ENCODE measurements at places on chromosomes 16 and 17. TPM values are rescaled to one million over a fixed set of nuclear protein-coding genes. Genes with fewer than 3 reads are reported as not detected.

Gene SLC22A31
- total RNA-seq, result not detected

DNA sequence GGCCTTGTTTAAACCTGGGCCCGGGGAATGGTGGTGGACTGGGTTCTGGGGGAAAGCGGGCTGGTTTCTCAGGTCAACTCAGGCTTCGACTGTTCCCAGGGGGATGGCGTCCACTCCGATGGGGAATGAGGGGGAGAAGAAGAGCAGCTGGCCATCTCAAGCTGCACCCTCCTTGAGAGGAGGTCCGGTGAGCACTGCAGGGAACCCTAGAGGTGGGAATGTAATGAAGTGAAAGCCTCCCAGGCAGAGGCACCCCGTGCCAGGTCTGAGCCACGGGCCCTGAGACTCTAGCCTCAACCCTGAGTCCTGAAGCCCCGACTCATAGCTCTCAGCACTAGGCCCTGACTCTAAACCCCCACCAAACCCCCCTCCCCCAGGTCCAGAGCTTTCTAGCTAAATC lies 1.2 kb upstream of the CDIPT start:
- DNase-seq, result no peak

DNA sequence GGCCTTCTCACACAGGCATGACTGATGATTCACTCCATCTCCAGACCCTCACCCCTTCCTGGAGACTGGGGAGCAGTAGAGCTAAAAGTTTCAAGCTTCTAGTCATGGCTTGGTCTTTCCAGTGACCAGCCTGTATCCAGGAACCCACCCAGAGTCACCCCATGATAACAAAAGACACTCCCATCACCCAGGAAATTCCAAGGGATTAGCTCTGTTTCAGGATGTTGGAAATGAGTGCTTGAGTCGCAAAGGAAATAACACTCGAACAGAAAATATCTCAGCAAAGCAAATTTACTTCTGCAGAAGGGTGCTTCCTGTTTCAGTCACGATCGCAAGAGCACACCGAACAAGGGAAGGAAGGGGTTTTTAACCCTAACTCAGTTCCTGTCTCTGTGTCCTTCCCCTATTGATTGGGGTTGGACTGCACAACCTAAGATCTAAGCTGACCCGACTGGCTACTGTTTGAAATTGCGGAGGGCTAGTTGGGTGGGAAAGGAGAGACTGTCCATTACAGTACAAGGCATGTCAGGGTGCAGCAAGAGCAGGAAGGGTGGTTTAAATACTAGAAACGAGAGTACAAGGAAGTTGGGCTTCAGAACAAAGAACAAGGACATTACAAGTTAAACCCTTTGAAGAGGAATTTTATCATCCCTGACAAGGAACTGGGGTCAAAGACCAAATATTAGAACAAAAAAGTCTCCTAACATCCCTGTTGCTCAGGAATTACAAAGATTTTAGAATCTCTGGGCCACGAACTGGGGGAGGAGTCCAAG lies 224.4 kb upstream of the CACNG5 start:
- DNase-seq, result no peak

DNA sequence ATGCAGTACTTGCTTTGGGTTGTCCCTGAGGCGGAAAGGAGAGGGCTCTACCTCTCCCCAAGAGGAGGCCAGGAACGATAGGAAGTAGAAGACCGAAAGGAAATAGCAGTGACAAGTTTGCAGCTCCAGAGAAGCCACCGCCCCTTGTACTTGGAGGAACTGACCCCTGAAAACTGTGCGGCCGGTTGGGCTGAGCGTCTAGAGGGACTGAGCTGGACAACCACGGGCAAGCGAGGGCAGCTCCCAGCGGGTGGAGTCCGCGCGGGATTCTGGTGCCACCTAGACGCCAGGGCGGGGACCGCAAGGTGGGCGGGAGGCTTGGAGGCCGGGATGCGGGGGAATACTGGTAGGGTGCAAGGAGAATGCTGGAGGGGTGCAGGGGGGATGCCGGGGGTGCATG lies 1.3 kb upstream of the SLC6A4 start:
- DNase-seq, result peak; percentile 30

GRCh38 chr17:80071116-80071841 lies 30.1 kb upstream of the GAA start:
- DNase-seq, result peak; percentile 57

Gene TXNL4B
- total RNA-seq, result 5.2 TPM

DNA sequence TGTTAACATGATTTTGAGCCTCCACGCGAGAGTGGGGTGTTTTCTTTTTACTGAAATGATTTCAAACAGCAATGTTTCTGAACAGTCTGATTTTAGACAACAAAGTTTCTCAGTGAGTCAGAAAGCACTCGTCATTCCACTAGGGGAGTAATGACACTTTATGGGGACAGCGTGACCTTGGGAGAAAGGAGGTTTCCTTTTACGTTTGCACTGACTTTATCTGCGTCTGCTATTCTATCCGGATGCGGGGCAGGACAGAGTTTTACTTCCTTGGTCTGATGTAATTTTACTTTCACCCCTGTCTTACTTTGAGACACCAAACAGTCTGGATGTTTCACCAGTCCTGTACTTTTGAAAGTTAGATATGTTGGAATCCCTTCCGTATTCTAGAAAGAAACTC lies 20.7 kb downstream of the SLC47A1 start:
- peak; percentile 90 for DNase-seq

Gene KCNJ18
- total RNA-seq, result not detected

DNA sequence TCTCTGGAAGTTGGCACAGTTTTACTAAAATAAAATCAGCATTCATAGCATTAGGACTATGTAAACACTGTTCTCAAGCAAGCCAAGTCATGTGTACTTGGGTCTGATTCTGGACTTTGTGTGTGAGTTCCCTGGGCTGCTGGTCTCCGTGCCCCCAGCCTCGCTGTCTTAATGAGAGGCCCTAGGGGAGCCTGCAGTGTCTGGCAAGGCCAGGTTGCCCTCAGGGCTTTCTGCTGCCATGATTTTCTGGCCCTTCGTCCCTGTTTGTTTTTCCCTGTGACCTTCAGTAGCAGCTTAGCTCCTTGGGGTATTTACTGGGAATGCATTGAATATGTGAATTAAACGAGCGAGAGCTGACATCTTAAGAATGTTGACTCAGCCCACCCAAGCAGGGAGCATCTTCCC lies 161.8 kb downstream of the RPTOR start:
- no peak for DNase-seq

- peak; percentile 83 for DNase-seq
Observed at GRCh38 chr16:720447-720989, 428 bp upstream of the ANTKMT start.

DNA sequence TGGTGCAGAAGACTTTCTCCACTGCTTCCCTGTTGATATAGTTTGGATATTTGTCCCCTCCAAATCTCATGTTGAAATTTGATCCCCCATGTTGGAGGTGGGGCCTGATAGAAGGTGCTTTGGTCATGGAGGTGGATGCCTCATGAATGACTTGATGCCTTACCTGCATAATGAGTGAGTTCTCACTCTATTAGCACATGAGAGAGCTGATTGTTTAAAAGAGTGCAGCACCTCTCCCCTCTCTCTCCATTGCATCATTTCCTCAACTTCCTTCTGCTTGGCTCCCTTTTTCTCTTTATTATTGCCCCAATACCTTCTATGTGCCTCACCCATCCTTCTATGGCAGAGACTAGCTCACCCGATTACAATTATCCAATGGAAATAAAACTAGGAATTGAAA lies 90.8 kb upstream of the COX10 start:
- no peak for DNase-seq

DNA sequence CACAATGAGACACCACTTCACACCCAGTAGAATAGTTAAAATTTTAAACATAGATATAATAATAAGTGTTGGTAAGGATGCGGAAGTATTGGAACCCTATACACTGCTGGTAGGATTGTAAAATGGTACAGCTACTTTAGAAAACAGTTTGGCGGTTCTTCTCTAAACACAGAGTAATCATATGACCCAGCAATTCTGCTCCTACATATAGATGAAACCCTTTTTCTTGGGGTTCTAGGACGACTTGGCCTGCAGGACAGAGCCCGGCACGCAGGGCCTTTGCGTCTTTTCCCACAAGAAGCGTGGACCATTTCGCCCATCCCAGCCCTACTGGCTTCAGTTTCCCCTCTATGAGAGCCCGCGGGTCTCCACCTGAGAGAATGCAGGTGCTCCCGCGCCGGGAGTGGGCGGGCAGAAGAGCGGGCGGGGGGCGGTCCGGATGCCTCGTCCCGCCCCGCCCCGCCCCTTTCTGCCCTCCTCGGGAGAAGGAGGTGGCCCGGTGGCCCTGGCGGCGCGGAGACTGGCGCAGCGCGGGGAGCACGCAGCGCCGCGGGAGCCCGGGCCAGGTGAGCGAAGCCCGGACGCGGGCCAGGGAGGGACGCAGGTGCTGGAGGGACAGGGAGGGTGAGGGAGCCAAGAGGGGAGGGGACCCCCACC lies at the start of gene SDR42E2:
Gene SDR42E2, plus strand, starts transcription at position 508 of the 657 bp plus-strand sequence. CDS start 3,077 bp downstream, outside the sequence.
- no peak for DNase-seq

DNA sequence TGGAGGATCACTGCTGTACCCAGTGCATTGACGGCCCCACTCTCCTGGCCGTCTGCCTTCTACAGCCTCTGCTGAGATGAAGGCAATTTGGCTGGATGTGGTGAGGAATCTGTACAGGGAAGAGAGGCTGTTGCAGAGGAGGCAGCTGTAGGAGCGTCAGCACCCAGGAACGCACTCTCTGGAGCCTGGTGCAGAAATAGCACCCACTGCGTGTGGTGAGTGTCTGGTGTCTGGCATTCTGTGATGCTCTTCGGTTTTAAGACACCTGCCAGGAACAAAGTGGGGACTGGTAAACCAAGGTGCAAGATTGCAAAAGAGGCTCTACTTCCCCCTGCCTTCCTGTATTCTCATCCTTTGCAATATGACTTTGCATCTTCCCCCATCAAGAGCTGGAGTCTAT lies 187.5 kb upstream of the SDK2 start:
- DNase-seq, result no peak

Gene CACNG4
- not detected for total RNA-seq

DNA sequence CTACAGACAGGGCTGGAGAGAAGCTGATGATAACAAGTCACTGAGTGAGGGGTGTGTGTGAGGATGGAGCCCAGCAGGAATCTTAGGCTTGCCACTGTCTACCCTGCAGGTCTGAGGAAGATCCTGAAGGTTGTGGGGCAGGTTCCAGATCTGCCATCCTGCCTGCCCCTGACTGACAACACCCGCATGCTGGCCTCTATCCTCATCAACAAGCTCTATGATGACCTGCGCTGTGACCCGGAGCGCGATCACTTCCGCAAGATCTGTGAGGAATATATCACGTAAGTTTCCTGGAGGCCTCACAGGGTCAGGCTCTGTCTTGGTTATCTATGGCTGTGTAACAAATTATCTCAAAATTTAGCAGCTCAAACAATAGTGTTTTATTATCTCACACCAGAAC lies 16.3 kb downstream of the UNC45B start:
- DNase-seq, result no peak

DNA sequence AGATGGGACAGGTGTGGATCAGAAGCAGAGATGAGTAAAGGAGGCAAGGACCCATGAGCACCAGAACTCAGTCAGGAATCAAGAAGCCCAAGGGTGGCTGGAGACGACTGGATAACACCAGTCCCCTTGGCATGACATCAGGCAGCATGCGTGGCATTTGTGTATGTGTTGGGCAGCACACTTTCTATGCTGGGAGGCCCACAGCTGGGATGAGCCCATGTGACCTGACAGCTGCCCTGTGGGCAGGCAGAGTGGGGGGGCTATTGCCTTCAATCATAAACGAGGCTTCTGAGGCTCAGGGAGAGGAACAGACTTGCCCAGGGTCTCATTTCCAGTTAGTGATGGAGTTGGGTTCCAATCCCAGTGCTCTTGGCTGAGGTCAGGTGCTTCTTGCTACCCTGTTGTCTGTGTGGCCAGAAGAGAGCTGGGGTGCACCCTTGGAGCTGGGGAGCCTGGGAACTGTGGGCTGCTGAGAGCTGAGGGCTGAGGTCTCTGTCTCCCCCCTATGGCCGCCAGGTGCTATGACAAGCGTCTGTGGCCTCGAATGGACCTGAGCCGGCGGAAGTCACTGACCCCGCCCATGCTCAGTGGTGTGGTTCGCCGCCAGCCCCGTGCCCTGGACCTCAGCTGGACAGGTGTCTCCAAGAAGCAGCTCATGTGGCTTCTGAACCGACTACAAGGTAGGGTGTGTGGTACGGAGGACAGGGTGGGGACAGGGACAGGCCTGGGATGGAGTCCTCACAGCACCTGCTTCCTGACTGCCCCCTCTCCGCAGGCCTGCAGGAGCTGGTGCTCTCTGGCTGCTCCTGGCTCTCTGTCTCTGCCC lies 7.1 kb upstream of the ORAI3 start:
- peak; percentile 72 for DNase-seq

DNA sequence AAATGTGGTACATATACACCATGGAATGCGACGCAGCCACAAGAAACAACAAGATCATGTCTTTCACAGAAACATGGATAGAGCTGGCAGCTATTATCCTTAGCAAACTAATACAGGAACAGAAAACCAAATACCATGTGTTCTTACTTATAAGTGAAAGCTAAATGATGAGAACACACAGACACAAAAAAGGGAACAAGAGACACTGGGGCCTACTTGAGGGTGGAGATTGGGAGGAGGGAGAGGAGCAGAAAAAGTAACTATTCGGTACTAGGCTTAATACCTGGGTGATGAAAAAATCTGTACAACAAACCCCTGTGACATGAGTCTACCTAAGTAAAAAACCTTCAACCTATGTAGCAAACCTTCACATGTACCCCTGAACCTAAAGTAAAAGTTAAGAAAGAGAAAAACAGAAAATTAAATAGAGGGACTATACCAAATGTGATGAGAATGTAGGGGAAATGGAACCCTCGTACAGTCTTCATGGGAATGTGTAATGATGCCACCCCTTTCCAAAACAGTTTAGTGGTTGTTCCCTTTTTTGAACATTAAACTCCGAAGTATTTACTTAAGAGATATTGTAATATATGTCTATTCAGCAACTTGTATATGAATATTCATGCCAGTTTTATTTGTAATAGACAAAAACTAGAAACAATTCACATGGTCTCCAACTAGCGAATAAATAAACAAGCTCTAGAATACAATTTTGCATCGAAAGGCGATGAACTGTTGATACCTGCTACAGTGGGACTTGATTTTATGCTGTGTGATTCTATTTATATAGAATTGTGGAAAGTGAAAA lies 33.9 kb downstream of the AHSP start:
- DNase-seq, result no peak

Gene C16orf92
- total RNA-seq, result not detected

GRCh38 chr16:82735186-82735585 lies 108.4 kb downstream of the CDH13 start:
- DNase-seq, result no peak

Gene TMEM238L
- not detected for total RNA-seq

- DNase-seq, result no peak
Observed at GRCh38 chr16:77064037-77064436, 127.0 kb upstream of the MON1B start.

Gene MPO
- total RNA-seq, result not detected

Gene CRHR1
- not detected for total RNA-seq

Gene WNT9B
- total RNA-seq, result under 0.01 TPM

- DNase-seq, result peak; percentile 84
Observed at GRCh38 chr16:20763461-20764232, at the start of gene ACSM3. Gene ACSM3 (plus strand): TSS chr16:20764014. CDS start chr16:20770035, 6,021 bp downstream.

DNA sequence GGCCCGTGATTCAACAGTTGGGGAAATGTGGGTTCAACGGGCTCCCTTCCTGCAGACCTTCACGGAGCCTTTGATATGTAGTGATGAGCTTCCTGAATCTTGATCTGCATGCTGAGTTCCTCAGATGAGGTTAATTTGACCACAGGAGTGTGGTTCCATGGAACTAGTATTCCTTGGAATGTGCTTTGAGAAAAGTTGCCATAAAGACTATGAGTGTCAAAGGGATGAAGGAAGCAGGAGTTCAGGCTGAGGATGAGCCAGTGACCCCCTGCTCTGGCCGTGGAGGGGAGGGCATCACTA lies 229.2 kb downstream of the MSI2 start:
- DNase-seq, result no peak
